ENCODE measurements at places on chromosomes 13 and 19.

- DNase-seq, result no peak
Observed at GRCh38 chr19:40596608-40597328, 4.4 kb upstream of the LTBP4 start.

DNA sequence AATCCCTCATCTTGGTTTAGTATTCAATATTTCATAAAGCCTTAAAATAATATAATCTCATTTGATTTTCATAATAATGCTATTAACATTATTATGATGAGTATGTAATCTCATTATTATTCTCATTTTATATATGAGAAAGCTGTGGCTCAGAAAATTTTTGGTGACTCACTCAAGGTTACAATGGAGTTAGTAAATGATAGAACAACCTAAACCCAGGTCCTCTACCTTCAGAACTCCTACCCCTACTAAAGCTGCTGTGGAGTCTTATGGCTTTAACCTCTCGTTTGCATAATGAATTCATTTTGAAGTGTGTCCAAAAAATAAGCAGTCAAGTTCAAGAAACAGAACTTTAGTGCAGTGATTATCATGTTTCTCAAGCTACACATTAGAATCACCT, 226.3 kb downstream of the TBC1D4 start:
- no peak for DNase-seq

GRCh38 chr19:6807291-6807690, 34.8 kb downstream of the VAV1 start:
- DNase-seq, result no peak

- DNase-seq, result no peak
Observed at GRCh38 chr19:3690551-3691371, 9.5 kb downstream of the PIP5K1C start.

GRCh38 chr13:102470283-102470917, 68.6 kb upstream of the FGF14 start:
- DNase-seq, result no peak

GRCh38 chr19:30557212-30557611, 185.0 kb downstream of the ZNF536 start:
- DNase-seq, result no peak

GRCh38 chr13:96214824-96215445, 125.0 kb downstream of the HS6ST3 start:
- no peak for DNase-seq

DNA sequence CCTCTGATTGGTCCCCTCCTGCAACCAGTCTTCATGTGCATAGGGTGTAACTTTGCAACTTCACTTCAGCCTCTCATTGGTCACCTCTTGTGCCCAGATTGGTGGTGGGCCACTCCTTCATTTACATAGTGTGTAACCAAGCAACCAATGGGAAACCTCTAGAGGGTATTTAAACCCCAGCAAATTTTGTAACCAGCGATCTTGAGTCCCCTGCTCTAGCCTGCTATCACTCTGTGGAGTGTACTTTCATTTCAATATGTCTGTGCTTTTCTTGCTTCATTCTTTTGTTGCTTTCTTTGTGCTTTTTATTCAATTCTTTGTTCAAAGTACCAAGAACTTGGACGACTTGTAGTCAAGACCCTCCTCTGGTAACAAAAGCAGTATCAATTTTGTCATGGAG, 1336.9 kb upstream of the SPRY2 start:
- no peak for DNase-seq

- DNase-seq, result peak; percentile 77
Observed at GRCh38 chr19:2474232-2475017, 1.5 kb upstream of the GADD45B start.

GRCh38 chr13:75326173-75327134, 155.5 kb downstream of the TBC1D4 start:
- peak; percentile 13 for DNase-seq

DNA sequence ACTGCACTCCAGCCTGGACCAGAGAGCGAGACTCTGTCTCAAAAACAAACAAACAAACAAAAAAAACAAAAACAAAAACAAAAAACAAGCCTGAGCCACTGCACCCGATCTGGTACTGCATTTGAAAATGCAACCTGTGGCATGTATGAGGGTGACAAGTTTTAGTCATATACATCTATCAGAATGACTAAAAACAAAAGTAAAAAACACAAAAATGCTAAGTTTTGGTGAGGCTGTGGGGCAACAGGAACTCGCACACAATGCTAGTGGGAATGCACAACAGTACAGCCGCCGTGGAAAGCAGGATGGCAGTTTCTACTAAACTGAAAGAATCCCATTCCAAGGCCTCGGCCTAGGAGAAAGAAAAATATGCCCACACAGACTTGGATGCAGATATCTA, 7.8 kb downstream of the EBPL start:
- DNase-seq, result no peak

- DNase-seq, result peak; percentile 56
Observed at GRCh38 chr19:940591-941291, 14.9 kb downstream of the ARID3A start.

DNA sequence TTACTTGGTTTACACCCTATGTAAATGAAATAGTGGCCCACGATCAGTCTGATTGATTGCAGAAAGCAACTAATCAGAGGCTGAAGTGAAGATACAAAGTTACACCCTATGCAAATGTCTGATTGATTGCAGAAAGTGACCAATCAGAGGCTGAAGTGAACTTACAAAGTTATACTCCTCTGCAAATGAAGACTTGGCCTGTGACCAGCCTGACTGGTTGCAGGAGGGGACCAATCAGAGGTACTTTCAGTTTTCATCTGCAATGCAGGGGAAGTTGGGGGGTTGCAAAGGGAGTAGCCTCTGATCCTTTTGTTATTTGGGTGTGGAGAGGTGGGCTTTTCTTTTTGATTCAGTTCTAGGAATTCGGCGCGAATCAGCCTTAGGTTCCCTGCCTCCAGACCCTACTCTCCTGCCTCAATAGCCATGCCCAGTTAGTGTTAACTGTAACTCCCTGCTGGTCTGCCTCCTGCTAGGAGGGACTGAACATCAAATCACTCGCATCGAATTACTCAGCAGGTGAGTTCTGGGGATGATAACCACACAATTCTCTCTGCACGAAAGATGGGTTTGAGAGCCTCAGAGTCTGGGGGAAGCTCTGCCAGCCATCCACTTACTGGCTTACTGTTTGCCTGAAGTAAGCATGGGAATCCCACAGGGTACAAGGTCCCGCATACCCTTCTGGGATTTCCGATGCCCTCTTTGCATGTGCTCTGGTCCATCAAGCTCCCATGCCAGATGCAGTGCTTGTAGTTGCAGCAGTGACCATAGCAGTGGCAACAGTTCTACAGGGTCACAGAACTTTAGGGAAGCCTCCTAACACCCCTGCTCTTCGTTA, 7.5 kb downstream of the ARL11 start:
- DNase-seq, result no peak

- DNase-seq, result no peak
Observed at GRCh38 chr13:54078271-54078870, 1049.8 kb downstream of the OLFM4 start.

DNA sequence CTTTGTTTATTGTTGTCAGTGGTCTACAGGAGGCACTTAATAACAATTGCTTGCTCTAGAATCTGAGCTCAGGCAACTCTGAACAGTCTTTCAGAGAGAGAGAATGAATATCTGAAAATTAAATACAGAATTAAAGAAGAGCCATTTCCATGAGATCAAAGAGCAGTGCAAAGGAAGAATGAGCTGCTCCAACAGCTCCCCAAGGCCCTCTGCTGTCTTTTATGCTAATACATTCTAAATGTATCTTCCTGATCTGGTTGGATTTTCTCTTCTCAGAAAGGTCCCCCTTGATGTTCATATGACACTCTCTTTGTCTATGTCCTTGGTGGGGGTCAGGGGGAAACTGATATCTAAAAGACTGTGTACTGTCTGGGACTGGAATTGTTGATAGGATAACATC, 1029.6 kb downstream of the PCDH9 start:
- DNase-seq, result no peak

- DNase-seq, result no peak
Observed at GRCh38 chr13:86608701-86609100, 809.5 kb upstream of the SLITRK6 start.

DNA sequence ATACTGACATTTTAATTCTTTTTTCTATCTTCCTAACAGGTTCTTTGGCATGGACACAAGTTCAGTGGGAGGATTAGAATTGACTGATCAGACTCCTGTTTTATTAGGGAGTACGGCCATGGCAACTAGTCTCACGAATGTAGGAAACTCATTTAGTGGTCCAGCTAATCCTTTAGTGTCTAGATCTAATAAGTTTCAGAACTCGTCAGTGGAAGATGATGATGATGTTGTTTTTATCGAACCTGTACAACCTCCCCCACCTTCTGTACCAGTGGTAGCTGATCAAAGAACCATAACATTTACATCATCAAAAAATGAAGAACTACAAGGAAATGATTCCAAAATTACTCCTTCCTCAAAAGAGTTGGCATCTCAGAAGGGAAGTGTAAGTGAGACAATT, 34.5 kb downstream of the ZMYM2 start:
- no peak for DNase-seq

DNA sequence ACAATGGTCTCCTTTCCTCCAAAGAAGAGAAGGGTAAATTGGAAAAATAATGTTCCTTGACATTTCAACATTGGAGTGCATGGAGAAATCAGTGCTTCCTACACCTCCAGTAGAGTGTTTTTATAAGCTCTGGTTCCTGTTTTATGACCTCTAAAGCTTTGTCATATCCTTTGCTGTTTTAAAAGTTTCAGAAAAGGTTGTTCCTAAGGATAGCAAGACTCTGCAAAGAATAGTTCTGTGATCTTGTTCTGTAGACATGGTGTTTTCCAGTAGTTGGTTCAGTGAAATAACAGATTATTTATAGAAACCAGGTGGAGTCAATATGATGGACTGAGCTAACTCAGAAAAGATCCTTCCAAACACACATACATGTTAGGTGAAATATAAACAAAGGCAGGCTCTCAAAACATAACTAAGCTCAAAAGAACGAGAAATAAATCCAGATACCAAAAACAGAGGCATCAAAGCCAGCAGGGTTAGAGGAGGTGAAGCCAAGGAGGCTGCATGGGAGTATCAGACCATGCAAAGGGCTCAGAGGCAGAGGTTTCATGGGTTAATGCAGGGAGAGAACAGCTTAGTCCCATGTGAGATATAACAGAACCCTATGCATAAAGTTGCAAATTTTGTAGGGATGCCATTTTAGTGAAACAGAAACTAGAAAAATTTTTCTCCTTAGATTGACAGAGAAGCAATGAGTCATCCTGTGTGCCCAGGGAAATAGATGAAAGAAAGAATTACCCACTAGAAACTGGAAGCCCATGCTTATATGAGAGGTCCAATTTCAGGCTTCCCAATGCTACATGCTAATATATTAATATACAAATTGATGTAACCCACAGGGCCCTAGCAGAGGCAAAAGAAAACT, 44.3 kb downstream of the SHISA2 start:
- DNase-seq, result no peak

DNA sequence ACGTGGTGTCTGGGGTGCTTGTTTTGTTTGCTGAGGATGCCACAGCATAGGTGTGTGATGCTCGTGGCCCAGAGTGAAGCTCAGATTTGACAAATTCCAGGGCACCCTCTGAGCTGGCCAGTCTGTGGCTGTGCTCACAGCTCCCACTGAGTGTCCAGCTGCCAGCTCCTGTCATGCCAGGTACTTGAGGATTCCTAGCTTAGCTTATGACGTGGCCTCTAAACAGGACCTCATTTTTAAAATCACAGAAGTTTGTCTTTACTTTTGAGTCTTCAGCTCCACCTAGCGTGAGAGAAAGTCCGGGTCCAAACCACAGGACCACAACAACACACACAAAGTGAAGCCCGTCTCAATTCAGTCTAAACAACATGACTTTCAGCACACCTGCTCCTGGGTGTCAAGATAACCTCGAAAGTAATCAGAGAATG, 117.3 kb downstream of the RAB20 start:
- no peak for DNase-seq

All from activated CD4-positive, CD25-positive, alpha-beta regulatory T cell (primary cell).